ENCODE measurements at places on chromosomes 16 and 17. TPM values are rescaled to one million over a fixed set of nuclear protein-coding genes. Genes with fewer than 3 reads are reported as not detected.

CACNA1G gene
- total RNA-seq = 1.3 TPM

LPO gene
- under 0.01 TPM for total RNA-seq

EVPL gene
- 0.11 TPM for total RNA-seq

PHLPP2 gene
- 13.5 TPM for total RNA-seq

KLHL11 gene
- 28.7 TPM for total RNA-seq

SHISA9 gene
- total RNA-seq = 0.11 TPM
